Caco-2 (cell line): ENCODE measurements at places on chromosomes 11 and 22. TPM values are rescaled to one million over a fixed set of nuclear protein-coding genes. Genes with fewer than 3 reads are reported as not detected.
A peak's percentile ranks its signal among the peaks of the same experiment; 100 is the strongest.

GRCh38 chr22:29503811-29504372 is 23.9 kb downstream of the NEFH start:
- H3K27me3 ChIP-seq, result no peaks in the 10 kb centered on the region
- peaks cover 3% of the 10 kb centered on the region; the same call in 1 of the 2 replicates for H3K36me3 ChIP-seq
- H3K4me3 ChIP-seq, result no peak overlapping the region
- H3K4me1 ChIP-seq, result peaks cover 10% of the 10 kb centered on the region
- DNase-seq, result no peak

DNA sequence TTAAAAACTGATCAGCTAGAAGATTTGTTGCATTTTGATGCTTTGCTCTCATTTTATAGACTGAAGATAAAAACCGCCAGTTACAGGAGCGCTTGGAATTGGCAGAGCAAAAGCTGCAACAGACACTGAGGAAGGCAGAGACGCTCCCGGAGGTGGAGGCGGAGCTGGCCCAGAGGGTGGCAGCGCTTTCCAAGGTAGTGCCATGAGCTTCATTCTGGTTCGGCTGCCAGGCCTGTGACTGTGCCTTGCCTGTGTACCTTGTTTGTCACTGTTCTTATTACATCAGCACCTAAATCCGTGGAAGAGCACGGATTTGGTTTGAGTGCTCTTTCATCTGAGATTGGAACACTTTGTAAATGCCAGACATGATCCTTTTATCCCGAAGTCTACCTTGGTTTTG is 61.4 kb downstream of the PPFIA1 start:
- peaks cover 16% of the 10 kb centered on the region for H3K36me3 ChIP-seq
- no peaks in the 10 kb centered on the region for H3K4me1 ChIP-seq
- no peaks in the 10 kb centered on the region for H3K27me3 ChIP-seq
- DNase-seq, result no peak

GRCh38 chr11:18063125-18063524 is 17.1 kb upstream of the TPH1 start:
- no peak overlapping the region for H3K4me3 ChIP-seq
- H3K27ac ChIP-seq, result no peak overlapping the region
- no peaks in the 10 kb centered on the region for H3K27me3 ChIP-seq
- no peak for DNase-seq

SCT gene
- not detected in 2 replicates for total RNA-seq

UPK2 gene
- total RNA-seq, result 1.8 and 3.5 TPM in 2 replicates

DNA sequence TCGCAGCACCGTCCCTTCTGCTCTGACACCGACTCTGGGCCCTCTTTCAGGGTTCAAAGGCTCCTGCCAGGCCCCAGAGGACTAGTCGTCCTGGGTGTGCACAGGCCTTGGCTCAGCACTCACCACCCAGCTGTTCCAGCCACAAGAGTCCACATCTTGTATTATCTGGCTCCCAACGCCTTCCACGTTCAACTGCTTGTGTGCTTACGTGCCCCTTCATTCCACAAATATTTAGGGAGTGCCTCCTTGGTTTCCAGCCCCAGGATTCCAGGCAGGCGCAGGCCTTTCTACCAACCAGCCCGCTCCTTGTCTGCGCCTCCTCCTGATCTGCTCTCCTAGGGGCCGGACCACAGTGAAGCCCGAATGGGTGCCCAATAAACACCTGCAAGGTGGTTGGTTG is 70.9 kb downstream of the SCUBE1 start:
- no peaks in the 10 kb centered on the region; the same call in 1 of the 2 replicates for H3K27me3 ChIP-seq
- no peak for DNase-seq
- no peaks in the 10 kb centered on the region for H3K36me3 ChIP-seq
- H3K4me1 ChIP-seq, result no peaks in the 10 kb centered on the region

- no peaks in the 10 kb centered on the region for H3K27me3 ChIP-seq
- no peak for DNase-seq
- no peak overlapping the region for H3K4me3 ChIP-seq
- no peaks in the 10 kb centered on the region for H3K4me1 ChIP-seq
Observed at GRCh38 chr22:20091690-20092476, 11.8 kb downstream of the DGCR8 start.

DNA sequence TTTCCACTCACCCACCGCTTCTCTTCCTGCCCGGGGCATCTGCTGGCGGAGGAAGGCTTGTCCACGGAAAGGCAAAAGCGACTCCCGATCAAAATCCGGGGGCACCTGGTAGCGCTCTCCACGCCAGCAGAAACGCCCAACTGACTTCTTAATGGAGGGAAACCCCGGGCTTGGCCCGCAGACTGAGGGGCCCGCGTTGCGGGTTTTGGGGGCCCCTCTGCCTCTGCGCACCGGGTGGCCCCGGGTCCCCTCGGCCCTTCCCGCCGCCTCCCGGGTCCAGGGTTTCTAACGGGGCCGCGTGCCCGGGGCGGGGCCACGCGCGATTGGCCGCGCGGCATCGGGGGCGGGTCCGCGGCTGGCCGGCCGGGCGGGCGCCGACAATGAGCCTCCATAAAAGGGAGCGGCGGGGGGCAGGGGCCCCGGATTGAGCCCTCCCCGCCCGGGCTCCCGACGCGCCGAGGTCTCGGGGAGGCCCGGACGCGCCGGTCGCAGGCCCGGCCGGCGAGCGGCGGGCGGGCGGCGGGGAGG is at the start of gene SPINDOC:
Gene SPINDOC, plus strand, starts transcription at position 422 of the 528 bp plus-strand sequence. CDS start 231 bp downstream, outside the sequence.
- H3K27me3 ChIP-seq, result no peaks in the 10 kb centered on the region
- peaks cover 7% of the 10 kb centered on the region; the same call in 1 of the 2 replicates for H3K4me1 ChIP-seq
- no peaks in the 10 kb centered on the region; the same call in 1 of the 2 replicates for H3K36me3 ChIP-seq
- H3K4me3 ChIP-seq, result peak within 1 kb of the TSS; percentile 89
- peak; percentile 90 for DNase-seq
- H3K27ac ChIP-seq, result peak within 1 kb of the TSS; percentile 72

C11orf86 gene
- not detected in 2 replicates for total RNA-seq

DNA sequence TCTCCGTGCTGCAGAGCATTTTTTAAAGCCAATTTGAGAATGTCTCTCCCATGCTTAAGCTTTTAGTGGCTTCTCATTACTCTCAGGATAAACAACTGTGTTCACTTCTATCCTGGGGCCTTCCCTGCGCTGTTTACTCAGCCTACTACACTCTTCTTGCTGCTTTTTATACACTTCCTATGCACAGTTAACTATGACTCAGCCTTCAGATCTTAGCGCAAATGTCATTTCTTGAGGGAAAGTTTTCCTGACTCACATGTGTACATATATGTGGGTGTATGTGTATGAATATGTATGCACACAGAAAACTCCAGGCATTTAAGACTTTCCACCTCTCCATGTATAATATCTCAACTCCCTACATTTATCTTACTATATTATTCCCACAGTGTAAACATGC is 9.8 kb downstream of the THAP12 start:
- no peaks in the 10 kb centered on the region for H3K36me3 ChIP-seq
- peak overlapping the region; percentile 1 for H3K27ac ChIP-seq
- no peaks in the 10 kb centered on the region for H3K4me1 ChIP-seq
- DNase-seq, result no peak
- H3K27me3 ChIP-seq, result no peaks in the 10 kb centered on the region

PGR gene
- not detected in 2 replicates for total RNA-seq
